ENCODE measurements at places on chromosomes 7 and 10.

DNA sequence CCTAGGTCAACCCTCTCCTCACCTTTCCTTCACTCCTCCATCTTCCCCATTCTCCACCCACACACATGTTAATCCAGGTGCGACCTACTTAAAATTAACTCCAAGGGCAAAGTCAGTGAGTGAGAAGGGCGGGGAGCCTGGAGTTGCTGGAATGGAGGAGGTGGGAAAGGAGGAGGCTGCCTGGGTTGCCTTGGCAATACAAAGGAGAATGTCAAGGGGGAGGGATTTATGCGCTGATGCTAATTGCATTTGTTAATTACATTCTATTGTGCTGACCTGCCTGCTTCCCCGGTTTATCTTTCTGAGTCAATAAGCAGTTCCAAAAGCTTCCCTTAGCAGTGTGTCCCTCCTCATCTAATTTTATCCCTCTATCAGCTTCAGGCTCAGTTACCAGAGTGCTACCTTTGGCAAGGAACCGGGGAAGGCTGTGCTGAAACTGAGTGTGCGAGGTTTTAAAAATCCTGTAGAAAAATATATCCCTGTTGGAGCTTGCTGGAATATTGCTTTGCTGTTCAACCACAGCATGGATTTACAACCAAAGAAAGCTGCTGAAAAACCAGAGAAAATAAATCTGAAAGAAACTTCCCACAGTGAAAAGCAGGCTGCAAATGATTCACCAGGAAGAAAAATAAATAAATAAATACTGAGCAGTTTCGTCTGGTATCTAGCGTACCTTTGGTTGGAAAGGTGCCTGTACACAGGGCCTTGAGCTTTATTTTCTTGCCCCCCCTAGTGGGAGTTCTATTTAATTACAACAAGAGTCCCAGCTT, 113.2 kb upstream of the DGKB start:
- DNase-seq, result no peak

DNA sequence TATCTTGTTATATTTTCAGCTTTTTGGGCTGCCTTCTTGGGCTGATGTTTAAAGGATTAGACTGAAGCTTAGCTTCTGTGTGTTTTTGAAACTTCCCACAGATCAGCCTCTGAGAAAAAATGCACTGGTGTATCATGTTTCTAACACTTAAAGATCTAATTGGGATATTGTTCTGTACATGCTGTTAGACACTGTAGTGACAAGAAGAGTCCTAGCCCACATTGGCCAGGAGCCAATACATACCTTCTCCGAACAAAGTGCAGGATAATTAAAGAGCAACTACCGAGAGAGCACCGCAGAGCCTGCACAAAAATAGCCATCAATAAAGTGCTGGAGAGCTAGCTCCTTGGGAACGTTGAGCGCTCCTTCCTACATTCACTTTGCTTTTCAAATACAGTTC, 289.4 kb upstream of the SP8 start:
- DNase-seq, result no peak

DNA sequence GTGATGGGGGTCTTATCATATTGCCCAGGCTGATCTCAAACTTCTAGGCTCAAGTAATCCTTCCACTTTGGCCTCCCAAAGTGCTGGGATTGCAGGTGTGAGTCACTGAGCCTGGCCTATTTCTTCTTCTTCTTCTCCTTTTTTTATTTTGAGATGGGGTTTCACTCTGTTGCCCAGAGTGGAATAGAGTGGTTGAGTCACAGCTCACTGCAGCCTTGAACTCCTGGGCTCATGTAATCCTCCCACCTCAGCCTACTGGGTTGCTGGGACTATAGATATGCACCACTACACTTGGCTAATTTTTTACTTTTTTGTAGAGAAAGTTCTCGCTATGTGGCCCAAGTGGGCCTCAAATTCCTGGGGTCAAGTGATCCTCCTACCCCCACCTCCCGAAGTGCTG, 124.3 kb downstream of the SKIDA1 start:
- DNase-seq, result no peak

DNA sequence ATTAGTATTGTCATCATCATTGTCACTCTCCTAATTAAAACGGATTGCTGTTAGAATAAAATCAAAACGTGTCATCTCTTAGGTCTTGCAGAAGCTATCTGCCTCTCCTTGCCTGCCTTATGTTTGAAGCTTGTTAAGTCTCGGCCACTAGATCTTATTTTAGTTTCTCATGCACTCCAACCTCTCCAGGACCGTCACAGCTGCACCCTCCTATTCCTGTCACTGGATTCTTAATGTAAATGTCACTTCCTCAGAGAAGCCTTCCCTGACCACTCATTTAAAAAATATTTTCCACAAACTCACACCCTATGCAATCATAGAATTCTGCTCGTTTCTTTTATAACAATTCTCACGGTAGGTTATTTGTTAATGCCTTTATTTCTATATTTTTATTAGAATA, 103.9 kb upstream of the DKK1 start:
- DNase-seq, result no peak

DNA sequence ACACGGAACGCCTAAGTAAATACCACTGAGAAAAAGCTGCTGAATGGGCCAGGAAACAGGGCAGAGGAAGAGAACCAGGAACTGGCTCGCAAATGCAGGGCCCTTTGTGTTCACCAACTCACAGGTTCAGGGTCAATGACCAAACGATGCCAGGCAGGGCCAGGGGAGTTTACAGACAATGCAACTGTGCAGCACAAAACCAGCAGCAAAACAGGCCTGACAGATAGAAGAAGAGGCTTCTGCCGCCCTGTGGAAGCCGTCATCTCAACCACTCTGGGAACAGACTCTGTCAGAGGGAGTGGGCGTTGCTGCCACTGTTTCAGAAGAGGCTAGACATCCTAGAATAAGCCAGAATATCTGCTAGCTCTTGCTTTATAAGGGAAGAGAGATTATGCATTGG, 117.9 kb downstream of the KMT2E start:
- DNase-seq, result no peak

GRCh38 chr10:98910546-98910945, 325.1 kb downstream of the HPSE2 start:
- DNase-seq, result no peak

DNA sequence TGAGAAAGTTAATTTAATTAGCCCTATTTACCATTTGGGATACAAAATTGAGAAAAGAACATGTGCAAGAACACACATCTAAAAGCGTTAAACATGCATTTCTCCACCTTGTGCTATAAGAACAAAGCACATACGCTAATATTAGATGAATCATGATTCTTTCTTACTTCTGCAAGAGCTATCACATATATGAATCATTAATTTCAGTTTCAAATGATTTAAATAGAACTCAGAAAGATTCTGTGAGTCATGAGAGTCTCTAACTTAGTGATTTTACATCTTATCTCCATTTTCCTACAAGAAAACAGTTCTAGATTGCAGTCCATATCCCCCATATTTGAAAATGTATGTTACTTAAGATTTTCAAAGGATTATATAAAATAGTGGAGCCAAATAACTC, 173.9 kb downstream of the RNLS start:
- DNase-seq, result no peak

DNA sequence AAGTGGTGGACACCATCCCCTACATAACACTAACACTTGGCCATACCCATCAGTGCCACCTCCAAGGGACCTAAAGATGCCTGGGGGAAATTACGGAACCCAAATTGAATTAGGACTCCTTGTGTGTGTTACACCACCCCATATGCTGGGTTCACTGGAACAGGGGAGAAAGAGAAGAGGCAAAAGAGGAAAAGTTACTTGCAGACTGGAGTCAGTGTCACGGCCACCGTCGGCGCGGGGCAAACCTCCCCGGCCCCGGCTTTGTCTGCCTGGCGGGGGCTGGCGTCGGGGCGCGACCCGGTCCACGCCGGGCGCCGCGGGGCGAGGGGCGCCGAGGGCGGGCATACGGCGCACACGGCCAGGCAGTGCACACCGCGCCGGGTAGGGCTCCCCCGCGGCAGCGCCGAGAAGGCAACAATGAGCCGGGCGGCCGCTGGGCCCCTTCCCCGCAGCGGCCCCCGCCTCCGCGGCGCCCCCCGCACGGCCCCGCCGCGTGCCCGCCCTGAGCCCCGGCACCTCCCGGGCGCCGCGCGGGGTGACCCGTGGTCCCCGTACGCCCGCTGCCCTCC, 171.1 kb downstream of the FAM107B start:
- no peak for DNase-seq

Data from GDM1 (cell line).